Hematopoietic multipotent progenitor cell treated with erythropoietin and hydrocortisone succinate and interleukin-3 and kit ligand, for 4 days (in vitro differentiated cells): ENCODE measurements at places on chromosomes 11 and 22.

DNA sequence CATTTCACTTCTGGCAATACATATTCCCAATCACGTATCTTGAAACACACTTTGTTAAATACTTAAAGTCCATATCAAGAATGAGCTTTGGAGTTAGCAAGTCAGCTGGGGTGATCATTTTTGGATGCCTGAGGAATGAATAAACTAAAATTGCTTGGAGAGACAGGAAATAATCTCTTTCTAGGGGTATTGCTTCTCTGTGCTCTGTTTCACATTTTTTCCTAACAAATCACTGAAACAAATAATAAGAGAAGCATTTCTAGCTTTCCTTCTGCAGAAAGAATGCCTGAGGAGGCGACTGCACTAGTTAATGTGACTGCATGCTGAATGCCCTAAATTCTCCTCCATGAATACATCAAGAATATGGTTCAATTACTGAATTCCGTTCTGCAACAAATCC lies 541.4 kb upstream of the CCDC90B start:
- no peak for DNase-seq

DNA sequence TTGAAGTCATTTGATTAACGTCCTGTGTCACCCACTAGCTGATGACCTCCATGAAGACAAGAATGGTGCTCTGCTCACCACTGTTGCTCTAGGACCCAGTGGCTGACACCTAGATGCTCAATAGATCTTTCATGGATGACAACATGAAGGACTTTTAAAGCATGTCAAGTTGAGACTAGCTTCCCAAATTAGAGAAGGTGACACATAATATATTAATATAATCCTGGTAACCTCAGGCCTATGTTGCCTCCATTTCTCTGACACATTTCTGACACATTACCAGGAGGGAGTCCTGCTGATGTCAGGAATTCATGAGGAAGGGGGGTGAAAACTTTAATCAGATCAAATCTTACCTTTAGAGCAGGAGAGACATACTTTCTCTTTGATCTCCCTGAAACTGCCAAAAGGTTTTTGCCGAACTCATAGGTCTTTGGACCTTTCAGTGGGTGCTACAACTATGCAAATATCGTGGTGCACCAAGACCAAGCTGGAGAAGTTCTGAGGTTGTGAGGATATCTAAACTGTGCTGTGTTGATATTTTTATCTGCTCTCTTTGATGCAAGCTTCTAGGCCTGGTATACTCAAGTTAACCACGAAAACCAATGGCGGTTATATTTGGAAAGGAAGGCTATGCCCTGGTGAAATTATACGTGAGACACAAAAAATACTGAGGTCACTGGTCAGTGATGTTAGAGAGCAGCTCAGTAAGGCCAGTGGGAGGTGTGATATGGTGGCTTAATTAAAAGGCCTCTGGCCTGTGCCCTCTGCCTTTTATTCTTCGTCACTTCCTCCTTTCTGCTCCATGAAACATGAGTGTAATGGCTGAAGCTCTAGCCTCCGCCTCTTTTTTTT lies 13.2 kb upstream of the AMPD3 start:
- DNase-seq, result peak; percentile 84

DNA sequence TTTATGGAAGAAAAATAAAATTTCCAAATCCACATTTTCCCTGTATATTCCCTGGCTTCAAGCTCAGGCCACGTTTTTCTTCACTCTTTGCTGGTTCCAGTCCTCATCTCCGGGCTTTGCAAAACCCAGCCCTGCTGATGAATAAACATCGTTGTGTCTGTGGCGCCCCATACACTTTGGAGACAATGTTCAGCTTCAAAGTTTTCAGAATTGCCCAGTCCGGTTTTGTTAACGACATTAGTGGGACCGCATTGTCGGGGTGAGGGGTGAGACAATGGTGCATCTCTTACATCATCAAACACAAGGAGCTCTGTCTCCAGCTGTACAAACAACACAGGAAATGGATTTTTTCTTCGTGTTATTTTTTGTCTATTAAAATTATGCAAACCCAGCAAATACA lies 53.4 kb upstream of the HTATIP2 start:
- no peak for DNase-seq

DNA sequence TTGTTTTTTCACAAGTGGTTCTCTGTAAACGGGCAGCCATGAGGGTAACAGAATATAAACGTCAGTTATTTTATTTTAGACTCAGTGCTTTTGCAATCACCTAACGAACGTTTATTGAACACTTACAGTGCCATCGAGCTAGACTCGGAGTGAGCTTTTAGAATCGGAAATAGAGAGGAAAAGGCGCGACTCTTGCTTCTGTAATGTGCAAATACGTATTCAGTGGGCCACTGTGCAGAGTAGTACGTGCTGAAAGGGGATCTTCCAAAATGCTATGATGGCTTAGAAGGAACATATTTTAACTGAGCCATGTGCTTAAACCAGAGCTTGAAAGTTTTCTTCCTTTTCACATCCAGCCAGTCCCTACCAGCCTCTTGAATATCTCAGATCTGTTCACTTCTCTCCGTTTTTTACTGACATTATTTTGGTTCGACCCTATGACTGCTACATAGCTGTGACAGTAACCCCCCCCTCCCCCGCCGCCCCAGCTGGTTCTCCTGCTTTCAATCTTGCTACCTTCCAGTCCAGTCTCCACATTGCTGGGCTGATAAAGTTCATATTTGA lies 468 bp downstream of the DDIAS start:
- DNase-seq, result peak; percentile 30

- peak; percentile 84 for DNase-seq
These were observed 3.6 kb downstream of the MYBPC3 start for GRCh38 chr11:47348859-47349258.
